ENCODE measurements at places on chromosomes 7 and 10.

GRCh38 chr10:44946205-44946604 lies 13.4 kb upstream of the RASSF4 start:
- no peak for DNase-seq

GRCh38 chr7:139534096-139534495 lies 10.6 kb downstream of the CLEC2L start:
- no peak for DNase-seq

- DNase-seq: no peak
These were observed 271.0 kb downstream of the MAD1L1 start for GRCh38 chr7:1961701-1962276.

DNA sequence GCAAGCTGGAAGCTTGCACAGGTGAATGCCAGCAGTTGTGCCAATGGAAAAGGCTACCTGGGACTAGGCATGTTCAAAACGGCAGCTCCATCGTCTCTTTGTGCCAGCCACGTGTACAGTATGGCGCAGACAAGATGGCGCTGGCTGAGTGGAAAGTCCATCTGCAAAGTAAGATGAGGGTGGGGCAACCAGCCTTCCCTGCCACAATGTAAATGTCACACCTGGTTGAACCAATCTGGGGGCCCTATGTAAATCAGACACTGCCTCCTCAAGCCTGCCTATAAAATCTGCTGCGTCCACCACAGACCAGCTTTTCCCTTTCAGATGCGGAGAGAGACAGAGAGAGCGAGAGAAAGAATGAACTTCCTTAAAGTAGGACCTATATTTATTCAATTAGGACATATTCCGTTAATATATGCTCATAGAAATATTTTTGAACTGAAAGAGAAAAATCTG lies 18.5 kb upstream of the C7orf33 start:
- DNase-seq: no peak

DNA sequence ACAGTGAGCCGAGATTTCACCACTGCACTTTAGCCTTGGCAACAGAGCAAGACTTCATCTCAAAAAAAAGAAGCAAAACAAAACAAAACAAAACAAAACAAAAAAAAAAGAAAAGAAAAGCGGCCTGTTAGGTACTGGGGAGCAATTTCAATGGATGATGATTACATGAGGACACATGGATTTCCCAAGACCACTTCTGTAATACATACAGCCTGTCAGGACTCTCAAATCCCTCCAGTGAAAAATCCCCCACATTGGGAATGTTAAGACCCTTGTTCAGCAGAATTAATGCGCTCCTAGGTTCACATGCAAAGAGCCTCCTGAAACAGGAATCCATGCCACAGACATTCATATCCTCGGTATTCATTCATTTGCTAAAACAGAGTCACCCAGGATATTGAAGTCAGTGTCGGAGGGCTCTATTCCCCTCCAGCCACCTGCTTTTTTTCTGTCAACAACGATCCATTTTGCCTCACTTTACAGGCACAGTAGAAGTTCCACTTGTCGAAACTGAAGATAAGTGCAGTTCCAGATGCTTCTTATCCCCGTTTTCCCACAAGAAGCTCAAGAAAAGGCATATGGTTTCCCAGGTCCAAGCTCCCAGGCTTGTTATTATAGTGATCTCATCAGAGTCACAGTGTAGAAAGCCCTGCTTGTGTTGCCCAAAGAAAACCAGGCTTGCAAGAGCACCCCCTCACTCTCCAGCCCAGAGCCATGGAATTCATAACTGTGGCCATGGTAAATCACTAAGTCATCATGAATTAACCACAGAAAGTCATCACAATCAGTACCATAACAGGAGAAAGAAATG lies 20.2 kb downstream of the SLC16A12 start:
- no peak for DNase-seq

- no peak for DNase-seq
These were observed 24.5 kb downstream of the MTPAP start for GRCh38 chr10:30324448-30325110.

DNA sequence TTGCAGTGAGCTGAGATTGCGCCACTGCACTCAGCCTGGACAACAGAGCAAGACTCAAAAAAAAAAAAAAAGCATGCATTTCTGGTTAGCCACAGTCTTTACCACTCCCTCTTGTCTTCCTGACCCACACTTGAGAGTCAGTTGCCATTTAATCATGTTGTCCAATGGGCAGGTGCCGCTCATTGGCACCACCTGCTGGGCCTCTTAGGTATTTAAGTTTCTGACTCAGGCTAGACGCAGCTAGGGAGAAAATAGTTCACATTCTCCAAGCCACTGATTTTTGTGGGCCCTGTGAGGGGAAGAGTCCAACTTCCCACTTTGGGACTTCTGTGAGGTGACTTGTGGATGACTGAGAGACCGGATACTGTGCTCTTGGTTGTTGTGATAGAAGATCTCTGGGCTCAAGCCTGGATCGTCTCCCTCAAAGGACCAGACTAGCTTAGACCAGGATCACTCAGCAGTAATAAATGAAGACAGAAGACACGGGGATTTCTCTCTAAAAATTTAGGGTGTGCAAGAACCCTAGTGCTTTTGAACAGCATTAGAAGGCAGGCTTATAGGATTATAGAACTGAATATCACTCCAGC lies 26.8 kb upstream of the SORCS3 start:
- DNase-seq: no peak

GRCh38 chr10:48627984-48628609 lies 23.2 kb upstream of the ARHGAP22 start:
- no peak for DNase-seq

DNA sequence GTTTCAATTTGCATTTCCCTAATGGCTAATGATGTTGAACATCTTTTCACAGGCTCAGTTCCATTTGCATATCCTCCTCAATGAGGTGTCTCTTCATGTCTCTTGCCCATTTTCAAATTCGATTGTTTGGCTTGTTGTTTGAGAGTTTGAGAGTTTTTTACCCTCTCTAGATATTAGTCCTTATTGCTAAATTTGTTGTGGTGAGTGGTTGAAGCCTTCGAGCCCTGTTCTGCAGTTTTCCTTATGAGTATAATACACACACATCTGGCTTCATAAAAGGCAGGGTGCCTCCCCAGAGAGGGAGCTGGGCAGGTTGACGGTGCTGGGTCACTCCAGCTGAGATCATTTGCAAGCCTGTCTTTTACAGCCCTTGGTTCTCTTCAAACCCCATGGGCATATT lies 65.1 kb downstream of the RGS10 start:
- DNase-seq: no peak

DNA sequence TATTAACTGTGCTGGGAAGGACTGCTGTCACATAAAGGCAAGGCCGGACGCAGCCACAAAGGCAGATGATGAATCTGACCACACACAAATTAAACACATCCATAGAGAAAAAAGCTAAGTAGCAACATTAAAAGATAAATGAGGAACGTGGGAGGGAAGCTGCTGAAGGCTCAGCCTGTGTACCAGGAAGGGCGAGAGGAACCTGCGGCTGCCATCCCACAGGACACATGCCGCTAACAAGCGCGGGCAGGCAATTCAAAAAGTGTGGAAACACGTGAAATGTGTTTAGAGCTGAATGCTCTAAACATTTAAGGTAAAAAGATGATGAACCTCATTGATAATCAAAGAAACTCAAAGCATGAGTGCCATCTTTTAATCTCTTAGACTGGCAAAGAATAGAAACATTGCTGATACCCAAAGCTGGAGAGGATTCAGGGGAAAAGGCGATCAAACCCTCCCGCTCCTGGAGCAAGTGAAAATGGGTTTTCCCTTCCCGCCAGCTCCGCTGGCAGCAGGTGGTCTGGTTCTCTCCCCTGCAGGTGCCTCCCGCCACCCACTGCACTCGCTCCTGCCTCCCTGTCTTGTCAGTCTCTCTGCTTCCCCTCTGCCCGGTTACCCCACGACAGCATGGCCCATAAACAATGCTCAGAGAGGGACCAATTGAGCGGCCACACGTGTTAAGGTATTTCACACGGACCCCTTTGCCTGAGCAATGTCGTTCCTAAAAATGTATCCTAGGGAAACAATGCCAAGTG lies 4.2 kb downstream of the STK32C start:
- no peak for DNase-seq

DNA sequence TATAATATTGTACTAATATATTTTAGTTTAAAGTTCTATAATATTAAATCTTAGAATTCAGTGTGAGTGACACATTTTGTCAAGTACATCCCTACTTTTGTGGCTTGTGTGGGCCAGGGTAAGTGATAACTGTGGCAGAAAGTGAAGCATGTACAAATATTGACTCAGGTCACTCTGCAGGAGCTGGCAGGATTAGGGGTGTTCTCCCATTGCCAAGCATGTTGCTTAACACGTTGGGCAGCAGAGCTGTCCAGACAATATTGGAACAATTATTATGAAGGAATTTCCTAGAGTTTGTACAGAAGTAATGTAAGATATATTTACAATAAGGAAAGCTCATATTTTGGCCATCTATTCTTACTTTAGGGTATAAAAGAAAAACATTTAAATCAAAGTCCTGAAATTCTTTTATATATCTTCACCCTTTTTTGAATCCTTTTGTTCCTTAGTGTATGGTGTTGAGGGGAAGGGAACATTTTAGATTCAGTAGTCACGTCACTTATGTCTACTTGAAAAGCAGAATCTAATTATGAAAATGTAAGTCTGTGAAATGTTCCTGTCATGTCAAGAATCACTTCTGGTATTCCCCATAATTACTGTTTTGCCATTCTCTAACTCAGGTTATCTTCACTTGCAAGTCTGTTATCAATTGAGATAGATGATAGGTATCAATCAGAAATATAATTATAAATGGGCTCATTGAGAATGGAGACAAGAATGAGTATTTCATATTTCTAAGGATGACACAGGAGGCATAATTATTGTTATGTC lies 4.0 kb downstream of the HDAC9 start:
- DNase-seq: no peak

DNA sequence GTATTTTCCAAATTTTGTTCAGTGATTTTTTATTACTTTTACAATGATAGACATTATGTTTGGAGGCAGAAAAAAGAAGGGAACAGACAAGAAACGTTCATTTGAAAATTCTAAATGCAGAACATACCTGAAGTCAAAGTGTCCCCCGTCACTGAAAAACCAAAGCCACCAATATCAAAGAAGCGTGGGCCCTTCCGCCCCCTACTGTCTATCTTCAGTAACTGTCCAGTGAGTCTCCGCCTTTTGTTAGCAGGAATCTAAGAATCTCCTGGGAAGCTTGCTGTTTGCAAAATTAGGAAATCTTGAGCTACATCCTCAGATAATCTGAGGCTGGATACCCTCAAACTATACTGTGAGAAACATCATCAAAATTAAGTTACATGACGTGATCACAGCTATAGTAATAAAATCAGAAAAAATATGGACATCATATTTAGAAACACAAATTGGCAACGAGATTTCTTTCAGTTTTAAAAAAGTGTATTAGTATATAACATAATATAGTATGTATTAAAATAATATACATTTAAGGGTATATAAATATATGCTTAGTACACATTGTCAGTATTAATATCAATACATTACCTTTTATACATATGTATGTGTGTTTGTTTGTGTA lies 169.3 kb upstream of the AKR1E2 start:
- DNase-seq: no peak

GRCh38 chr10:62619413-62619738 lies 185.1 kb upstream of the ADO start:
- DNase-seq: no peak

- DNase-seq: no peak
These were observed 163.9 kb downstream of the USP6NL start for GRCh38 chr10:11447586-11447985.

GRCh38 chr10:91689731-91690168 lies 56.9 kb upstream of the PPP1R3C start:
- no peak for DNase-seq

DNA sequence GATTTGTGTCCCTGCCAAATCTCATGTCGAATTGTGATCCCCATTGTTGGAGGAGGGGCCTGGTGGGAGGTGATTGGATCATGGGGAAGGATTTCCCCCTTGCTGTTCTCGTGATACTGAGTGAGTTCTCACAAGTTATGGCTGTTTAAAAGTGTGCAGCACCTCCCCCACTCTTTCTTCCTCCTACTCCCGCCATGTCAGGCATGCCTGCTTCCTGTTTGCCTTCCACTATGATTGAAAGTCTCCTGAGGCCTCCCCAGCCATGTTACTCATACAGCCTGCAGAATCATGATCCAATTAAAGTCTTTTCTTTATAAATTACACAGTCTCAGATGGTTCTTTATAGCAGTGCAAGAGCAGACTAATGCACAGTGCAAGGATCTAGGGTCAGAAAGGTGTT lies 75.4 kb downstream of the CALD1 start:
- DNase-seq: no peak

DNA sequence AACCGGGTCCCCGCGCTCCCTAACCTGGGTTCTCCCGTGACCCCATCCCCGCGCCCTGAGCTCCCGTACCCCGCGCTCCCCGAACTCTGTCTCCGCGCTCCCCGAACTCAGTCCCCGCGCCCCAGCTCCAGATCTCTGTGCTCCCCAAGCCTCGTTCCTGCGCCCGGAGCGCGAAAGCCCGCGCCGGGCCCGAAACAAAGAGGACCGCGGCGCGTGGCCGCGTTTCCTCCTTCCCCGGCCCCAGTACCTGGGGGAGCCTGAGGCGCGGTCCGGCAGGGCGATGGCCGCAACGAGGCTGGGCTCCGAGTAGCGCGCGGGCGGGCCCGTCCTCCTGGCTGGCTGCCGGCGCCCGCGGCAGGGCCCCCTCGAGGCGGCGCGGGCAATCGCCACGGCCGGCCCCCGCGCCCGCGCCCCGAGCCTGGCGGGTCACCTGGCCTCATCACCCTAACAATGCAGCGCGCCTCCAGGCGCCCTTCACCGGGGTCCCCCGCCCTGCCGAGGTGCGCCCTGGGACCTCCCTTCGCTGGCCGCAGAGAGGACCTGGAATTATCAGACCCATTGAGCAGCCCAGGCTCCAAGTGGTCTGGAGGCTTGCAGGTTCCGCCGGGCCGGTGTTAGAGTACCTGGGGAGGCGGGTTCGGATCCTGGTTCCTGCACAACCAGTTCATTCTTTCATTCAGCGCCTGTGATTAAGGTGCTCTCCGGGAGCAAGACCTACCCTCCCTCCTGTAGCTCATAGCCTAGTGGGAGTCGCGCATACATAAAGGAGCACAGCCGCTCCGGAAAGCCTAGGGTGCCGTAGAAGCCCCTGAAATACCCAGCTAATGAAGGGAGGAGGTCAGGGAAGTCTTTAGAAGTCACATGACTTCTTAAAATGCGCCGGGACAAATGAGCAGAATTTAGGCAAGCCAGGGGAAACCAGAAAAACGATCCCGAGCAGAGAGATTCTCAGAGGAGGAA lies at the start of gene TNS3:
TSS of gene TNS3 (minus strand) at position 308 of the 960 bp plus-strand sequence. CDS start 142,475 bp downstream, outside the sequence.
- DNase-seq: no peak

Data from NCI-H1436 treated with DMSO at 0.1 percent for 48 hours (cell line).